ENCODE measurements at places on chromosomes 3 and 15.
A peak's percentile ranks its signal among the peaks of the same experiment; 100 is the strongest.

DNA sequence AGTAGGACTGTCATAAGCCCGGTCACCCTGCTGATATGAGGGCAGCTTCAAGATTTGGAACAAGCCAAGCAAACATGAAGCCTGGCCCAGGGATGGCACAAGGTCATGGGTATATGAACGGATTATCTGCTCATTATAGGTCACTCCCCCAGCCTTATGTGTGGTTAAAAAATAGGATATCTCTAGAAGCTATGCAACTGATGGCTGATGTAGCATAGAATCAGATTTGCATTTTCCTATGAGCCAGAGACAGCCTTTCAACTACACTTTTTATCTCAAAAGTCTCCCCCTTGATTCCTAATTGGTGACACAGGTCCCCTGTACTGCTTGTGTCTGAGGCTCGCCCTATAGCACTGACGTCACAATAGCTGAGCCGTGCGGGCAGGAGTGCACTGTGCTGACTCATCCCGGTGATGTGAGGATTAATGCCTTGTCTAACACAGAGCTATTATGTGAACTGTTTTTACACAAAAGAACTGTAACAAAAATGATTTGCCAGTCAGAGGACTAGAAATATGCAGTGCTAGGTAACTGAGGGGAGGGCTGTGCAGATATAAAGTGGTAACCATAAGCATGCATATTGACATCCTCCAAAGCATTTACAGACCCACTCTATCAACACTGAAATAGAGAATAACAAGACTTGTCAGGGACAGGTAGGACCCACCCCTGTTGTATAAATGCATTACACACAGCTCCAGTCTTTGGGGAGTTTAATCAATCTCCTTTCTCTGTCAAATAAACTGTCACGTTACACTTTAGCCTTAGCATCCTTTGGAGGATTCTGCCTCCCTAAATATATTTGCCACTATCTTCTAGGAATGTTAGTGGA lies 204.9 kb downstream of the TIGIT start:
- DNase-seq = peak; percentile 93

- DNase-seq = peak; percentile 91
These were observed 33.9 kb upstream of the C15orf39 start for GRCh38 chr15:75167588-75168350.

- DNase-seq = no peak
These were observed 31.5 kb downstream of the TMEM108 start for GRCh38 chr3:133069556-133070286.

GRCh38 chr3:23865595-23866396 lies 51.0 kb downstream of the NKIRAS1 start:
- no peak for DNase-seq

- DNase-seq = no peak
These were observed 193.7 kb upstream of the AZI2 start for GRCh38 chr3:28542351-28542750.

DNA sequence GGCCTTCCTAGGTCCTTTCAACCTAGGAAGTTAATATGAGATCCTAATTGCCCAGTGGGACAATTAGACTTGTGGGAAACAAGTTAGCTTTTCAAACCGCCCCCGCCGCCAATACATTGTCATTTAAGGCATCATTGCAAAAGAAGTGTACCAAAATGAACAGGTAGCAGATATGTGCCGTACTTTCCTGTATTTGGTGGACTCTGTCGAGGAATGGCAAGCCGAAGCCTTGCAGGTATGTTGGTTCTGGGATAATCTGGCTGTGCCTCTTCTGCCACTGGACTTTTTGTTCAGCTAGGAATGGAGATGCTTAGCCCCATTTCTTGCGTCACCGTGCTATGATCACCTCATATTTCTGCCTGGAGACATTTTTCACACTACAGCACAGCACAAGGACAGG lies 157.5 kb downstream of the CACNA1D start:
- DNase-seq = no peak

- DNase-seq = no peak
These were observed 28.6 kb upstream of the SPATA12 start for GRCh38 chr3:57031631-57032541.

DNA sequence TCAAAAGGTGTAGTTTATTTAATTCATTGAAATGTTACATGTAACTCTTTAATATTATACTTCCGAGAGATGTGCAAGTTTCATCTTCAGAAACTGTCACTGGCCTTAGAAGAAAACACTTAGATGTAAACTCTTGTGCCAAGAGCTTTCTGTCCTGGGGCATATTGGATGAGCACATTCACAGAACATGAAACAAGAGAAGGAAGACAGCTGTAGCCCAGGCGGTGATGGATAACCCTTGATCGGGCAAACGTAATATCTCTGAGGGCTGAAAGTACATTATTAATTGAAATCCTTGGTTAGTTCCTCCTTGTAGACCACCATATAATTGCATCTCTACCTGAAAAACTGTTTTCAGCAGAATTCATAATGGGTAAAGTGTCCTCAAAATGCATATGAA lies 67.4 kb downstream of the MECOM start:
- DNase-seq = no peak
